ENCODE measurements at places on chromosomes 12 and 14.

DNA sequence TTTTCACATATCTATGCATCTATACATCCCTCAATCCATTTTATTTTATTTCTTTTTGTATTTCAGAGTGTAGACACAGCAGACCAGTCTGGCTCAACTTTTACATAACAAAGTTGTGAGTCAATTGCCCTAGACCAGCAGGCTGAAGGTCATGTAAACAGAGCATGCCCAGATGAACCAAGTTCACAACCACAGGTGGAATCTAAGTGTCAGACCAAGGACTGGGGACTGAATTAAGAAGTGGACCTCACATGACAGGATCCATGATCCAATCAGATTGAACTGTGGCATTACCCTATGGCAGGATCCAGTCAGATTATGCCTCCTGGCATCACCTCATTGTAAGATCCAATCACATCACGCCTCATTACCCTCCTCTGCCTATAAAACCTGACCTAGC is 455.8 kb downstream of the SOX5 start:
- DNase-seq = no peak

DNA sequence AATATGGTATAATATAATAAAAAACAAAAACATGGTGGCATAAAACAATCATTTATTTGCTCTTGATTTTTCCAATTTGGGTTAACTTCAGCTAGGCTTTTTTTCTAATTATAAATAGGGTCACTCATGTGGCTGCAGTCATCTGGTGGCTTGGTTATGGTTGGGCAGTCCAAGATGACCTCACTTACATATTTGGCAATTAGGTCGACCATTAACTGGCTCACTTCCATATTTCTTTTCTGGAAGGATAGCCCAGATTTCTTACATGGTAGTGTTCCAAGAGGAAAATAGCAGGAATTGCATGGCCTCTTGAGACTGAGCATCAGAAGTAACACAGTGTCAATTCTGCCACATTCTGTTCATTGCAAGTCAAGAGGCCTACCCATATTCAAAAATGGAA is 153.4 kb downstream of the FUT8 start:
- no peak for DNase-seq

DNA sequence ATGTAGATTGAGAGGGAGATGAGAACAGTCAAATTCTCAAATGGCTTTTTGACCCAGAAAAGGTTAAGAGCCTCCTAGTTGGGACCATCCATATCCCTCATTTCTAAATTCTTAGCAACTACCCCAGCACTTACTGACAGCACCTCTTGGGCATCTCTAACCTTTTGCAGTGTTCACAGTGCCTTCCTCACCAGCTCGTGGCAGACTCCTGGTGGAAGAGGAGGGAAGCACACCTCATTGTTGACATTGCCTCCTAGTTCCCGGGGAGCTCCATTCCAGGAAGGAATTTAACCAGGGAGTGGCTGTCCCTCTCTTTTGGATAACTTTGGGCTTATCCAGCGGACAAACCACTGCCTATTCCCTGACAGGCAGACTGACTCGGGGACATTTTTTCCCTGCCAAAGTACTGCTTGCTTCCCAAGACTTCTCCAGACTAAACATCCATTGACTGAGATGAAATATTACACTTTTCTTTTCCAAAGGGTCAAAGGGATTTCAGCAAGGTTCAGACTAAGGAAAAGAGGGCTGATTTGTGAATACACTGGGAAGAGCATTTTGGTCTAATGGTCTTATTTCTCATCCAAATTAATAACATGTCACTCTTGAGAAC is 9.0 kb upstream of the OR6J1 start:
- DNase-seq = no peak

DNA sequence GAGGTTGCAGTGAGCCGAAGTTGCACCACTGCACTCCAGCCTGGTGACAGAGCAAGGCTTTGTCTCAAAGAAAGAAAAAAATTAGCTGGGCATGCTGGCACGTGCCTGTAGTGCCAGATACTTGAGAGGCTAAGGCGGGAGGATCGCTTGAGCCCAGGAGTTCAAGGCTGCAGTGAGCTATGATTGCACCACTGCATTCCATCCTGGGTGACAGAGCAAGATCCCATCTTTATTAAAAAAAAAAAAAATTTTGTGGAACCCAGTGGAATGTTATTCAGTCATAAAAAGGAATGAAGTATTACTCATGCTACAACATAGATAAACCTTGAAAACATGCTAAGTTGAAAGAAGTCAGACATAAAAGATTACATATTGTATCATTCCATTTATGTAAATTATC is 8.3 kb upstream of the ERBB3 start:
- no peak for DNase-seq

DNA sequence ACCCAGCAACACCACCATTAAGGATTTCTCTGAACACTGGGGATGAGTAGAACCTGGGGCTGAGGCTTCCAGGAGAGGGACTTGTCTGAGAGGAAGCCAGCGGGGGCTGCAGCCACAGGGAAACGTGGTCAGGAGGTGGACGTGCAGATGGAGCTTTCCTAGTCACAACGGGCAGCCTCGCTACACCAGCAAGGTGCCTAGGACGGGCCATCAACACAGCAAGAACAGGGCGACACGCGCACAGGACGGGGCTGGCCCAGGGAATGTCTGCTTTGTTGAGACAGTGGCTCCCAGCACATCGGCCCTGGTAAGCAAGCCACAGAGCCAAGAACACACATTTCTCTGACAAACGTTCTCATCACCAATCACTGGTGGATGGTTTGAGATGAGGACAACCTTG is 25.3 kb downstream of the ANKLE2 start:
- no peak for DNase-seq

GRCh38 chr14:77275601-77276017 is 4.6 kb upstream of the NGB start:
- no peak for DNase-seq

DNA sequence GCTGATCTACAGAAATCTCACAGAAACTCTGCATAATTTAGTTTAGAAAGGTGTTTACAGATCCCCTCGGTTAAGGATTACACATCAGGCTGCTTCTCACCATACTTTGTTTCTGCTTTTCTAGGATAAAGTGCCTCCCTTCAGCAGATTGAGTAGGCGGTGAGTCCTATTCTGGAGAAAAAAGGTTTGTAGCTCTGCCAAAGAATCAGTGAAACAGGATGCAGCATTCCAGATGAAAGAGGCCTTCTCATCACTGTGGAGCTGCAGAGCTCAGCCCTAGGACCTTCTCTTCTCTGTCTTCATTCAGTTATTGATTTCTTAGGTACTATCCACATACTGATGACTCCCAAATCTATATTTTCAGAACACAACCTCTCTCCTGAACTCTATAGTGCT is 155.5 kb upstream of the KRR1 start:
- no peak for DNase-seq

- DNase-seq = no peak
Measured at GRCh38 chr12:62841846-62842245, 93.1 kb downstream of the PPM1H start.

- no peak for DNase-seq
Measured at GRCh38 chr14:21505012-21505553, 6.1 kb downstream of the METTL3 start.

- DNase-seq = no peak
Measured at GRCh38 chr14:104284636-104285507, 146.5 kb downstream of the KIF26A start.

GRCh38 chr14:67719866-67720265 is 18.2 kb downstream of the RDH12 start:
- no peak for DNase-seq

DNA sequence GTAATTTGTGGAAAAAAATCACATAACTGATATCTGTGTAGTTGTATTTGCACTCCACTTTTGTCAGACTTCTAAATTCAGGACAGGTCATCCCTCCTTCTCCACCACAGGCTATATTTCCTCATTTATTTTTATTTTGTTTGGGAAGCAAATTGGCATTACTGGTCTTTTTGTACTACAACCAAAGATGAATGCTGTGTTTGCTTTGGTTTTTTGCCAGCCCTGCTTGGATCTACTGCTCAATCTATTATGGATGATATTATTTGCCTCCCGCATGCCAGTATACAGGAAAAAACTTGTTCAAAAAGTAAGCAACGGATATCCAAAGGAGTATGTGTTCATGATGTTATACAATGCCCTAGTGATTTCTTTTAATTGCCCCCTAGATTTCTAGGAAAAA is 948.8 kb downstream of the TRHDE start:
- no peak for DNase-seq

- DNase-seq = no peak
Measured at GRCh38 chr12:6612247-6612646, 5.1 kb upstream of the CHD4 start.

- DNase-seq = no peak
Measured at GRCh38 chr12:1947081-1947480, 28.6 kb upstream of the CACNA2D4 start.

DNA sequence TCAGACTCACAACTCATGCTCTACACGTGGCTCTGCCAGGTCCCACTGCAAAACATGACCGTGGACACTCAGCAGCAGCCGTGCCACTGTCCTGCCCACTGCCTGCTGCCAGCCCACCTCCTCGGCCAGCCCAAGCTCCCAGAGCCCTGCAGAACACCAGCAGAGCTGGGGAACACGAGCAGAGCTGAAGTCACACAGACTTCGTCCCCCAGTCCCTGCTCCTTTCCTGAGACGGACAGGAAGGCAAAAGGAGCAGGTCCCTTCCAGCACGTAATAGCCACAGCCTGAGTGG is 152.1 kb downstream of the DPF3 start:
- no peak for DNase-seq

- no peak for DNase-seq
Measured at GRCh38 chr12:2453076-2453760, 341.6 kb upstream of the FKBP4 start.

GRCh38 chr12:14694145-14694714 is 2.2 kb downstream of the GUCY2C start:
- no peak for DNase-seq

- no peak for DNase-seq
Measured at GRCh38 chr14:68958553-68958952, 20.5 kb downstream of the ACTN1 start.

DNA sequence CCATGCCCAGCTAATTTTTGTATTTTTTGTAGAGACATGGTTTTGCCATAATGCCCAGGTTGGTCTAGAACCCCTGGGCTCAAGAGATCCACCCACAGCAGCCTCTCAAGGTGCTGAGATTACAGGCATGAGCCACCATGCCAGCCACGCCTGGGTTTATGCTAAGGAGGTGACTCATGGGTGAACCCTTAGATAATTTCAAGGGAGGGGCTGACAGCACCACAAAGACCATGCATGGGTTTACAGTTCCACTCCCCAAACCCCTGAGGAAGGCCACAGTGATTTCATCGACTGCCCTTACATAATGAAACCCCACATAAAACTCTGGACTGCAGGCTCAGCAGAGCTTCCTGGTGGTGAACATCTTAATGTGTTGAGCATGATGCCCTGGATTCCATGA is 33.7 kb downstream of the TMEM132D start:
- DNase-seq = no peak

DNA sequence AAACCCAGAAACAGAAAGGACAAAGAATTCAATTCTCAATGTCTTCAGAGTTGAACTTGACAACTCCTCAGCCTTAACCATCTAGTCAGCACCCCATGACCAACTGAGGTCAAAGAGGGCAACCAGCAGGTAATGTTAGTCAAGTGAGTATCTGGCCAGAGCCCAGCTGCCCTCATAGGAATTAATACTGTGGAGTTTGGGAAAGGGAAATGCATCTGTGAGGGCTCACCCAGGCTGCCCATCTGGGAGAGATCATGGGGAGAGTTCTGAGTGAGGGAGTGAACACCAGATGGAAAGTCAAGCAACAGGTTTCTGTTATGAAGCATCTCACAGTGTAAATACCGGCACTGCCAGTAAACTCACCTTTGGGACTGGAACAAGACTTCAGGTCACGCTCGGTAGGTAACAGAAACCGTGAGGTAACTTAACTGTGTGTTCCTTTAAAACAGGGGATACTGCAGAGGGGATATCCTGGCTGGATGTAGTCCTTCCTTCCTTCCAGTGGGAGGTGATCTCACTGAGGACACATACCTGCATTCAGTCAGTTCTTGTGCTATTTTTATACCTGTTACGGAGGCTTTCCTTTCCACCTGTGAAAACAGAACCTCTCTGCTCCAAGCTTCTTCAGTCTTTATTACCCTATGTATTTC is 94.4 kb downstream of the DAD1 start:
- DNase-seq = no peak

DNA sequence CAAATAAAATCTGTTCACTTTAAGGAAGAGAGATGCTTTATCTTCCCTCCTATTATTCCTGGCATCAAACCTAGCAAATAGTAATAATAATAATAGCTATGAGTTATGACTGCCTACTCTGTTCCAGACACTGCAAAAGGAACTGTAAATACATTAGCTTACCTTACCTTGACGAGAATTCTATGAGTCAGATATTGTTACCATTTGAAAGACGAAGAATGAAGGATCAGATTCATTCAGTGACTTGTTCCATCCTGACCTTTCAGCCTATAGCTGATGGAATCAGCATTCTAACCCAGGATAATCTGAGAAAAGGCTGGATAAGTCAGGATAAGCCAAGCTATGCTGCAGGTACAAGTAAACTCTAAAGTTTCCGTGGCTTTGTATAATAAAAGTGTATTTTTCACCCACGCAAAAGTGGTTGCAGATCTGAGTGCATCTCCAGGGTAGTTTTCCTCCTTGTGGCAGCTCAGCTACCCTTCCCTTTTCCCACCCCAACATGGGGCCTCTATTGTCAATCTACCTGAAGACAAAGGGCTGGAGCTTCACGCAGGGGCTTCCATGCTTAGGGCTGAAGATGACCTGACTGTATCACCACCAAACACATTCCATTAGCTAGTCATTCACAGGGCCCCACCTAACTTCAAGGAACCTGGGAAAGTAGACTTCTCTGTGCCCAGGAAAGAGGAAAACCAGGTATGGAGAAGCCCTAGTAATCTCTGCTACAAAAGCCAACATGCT is 57.2 kb upstream of the CCND2 start:
- DNase-seq = no peak

Data from activated naive CD8-positive, alpha-beta T cell treated with anti-CD3 and anti-CD28 coated beads, Interleukin-2, amount 50 U/mL, for 16 hours (primary cell).